ENCODE measurements at places on chromosomes 6 and 20.

- DNase-seq, result peak; percentile 15
Observed at GRCh38 chr20:24164360-24164759, 175.8 kb upstream of the GGTLC1 start.

DNA sequence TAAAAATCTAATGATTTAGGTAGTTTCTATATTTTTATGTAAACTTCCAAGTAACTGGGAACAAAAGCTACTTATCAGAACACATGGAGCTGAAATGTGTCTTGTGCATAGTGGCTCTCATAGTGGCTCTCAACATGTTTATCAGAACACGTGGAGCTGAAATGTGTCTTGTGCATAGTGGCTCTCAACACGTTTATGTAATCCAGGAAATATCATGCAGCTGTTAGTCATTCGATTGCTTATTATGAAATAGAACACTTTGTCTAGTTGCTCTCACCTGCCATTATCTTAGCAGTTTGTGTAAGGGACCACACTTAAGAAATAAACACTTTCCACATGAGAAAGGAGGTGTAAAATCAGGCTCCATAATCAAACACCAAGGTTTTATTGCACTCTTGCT lies 119.2 kb upstream of the ASCC3 start:
- no peak for DNase-seq

DNA sequence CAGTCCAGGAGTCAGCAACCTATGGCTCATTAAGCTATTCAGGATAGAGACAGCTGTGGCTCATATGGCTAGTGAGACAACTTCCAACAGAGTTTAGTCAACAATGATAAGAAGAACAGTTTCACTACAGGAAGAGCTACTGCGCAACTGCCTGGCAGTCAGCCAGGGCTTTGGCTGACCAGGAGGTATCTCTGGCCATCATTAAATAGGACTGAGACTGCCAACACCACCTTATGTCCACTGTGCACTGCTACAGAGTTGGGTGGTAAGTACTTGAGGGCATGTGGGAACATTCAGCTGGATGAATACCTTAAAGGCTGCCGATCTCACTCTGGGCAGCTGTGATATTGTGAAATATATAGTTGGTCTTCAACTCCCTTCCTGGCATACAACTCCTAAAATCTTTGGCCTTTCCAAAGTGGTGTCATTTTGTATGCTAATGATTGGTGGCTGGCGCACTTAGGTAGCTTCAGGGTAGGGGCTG lies 52.2 kb upstream of the FAM83C start:
- DNase-seq, result no peak

GRCh38 chr6:1592852-1593251 lies 16.9 kb upstream of the FOXC1 start:
- DNase-seq, result no peak

DNA sequence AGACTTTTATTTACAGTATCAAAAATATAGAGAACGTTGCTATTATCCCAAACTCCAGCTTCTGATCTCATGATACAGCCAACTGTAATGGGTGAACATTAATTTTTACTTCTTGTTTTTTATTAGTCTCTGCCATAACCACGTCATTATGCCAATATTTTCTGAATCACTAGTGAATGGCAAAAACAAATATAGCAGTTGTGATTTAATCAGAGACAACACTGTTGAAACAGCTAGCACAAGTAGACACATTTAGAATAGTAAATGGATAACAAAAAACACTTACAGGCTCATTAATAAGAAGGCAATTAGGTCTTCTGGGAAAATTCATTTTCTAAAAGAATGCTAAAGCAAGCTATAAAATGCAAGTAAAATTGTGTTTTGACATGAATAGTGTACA lies 8.1 kb downstream of the PTPRK start:
- no peak for DNase-seq

- no peak for DNase-seq
Observed at GRCh38 chr6:107697682-107698081, 126.4 kb downstream of the SCML4 start.

- no peak for DNase-seq
Observed at GRCh38 chr6:108739496-108740330, 108.5 kb upstream of the ARMC2 start.

DNA sequence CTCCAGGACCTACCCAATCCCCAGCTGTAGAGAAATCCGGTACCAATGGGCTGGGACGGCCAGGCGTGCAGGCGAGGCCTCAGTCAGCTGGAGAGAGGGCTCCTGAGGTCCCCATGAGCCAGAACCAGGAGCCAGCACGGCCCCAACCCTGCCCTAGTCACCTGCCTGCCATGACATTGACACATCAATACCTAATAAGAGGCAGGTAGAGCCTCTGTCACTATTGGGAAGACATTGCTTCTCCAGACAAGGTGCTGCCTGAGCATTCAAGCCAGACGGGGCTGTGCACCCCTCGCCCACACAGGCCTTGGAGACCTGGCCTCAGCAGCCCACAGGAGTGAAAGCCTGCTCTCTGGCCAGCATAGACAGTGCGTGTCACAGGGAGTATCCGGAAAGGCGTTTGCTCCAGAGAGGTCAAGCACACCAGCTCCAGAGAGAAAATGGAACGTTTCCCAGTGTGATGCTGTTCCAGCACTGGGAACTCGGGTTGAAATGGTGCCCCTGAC lies 3.5 kb downstream of the DLL1 start:
- DNase-seq, result no peak

DNA sequence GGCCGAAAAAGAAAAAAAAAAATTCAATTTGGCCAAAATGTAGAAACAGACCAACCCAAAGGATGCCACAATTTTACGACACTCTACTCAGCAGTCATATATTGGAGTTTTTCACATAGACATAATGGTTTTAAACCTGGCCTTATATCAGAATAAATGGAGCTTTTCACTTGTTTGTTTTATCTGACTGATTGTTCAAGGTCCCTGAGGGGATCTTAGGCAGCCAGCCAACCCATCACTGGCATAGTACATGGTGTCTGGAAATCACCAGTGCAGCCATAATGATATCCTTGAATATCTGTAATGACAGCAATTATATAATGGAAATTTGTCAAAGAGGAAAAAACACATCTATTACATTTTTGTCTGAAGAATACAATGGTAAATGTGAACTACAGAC lies 96.9 kb downstream of the PRSS35 start:
- no peak for DNase-seq

- no peak for DNase-seq
Observed at GRCh38 chr20:17657898-17658647, 24.0 kb downstream of the RRBP1 start.

Measured in stimulated activated CD4-positive, alpha-beta T cell treated with anti-CD3 and anti-CD28 coated beads, Interleukin-4, amount 100 ng/mL, for 48 hours (primary cell).